Cerebellum (tissue), 4 donors: ENCODE measurements at places on chromosomes 12 and 14. TPM values are rescaled to one million over a fixed set of nuclear protein-coding genes. Genes with fewer than 3 reads are reported as not detected.

ACSM4 gene
- total RNA-seq, result not detected

PROX2 gene
- not detected for total RNA-seq

KLHL33 gene
- total RNA-seq, result 0.18 TPM

SPTSSA gene
- total RNA-seq, result 12.0 TPM

A2M gene
- total RNA-seq, result 61.8 TPM

TNFAIP2 gene
- total RNA-seq, result 8.6 TPM

BORCS5 gene
- total RNA-seq, result 25.7 TPM

LUM gene
- total RNA-seq, result 57.6 TPM
